ENCODE measurements at places on chromosomes 16 and 17. TPM values are rescaled to one million over a fixed set of nuclear protein-coding genes. Genes with fewer than 3 reads are reported as not detected.
A peak's percentile ranks its signal among the peaks of the same experiment; 100 is the strongest.

GRCh38 chr17:77116371-77116860, 24.4 kb upstream of the SEC14L1 start:
- DNase-seq: no peak

GRCh38 chr17:41446806-41447205, 6.0 kb upstream of the KRT38 start:
- no peak for DNase-seq

DNA sequence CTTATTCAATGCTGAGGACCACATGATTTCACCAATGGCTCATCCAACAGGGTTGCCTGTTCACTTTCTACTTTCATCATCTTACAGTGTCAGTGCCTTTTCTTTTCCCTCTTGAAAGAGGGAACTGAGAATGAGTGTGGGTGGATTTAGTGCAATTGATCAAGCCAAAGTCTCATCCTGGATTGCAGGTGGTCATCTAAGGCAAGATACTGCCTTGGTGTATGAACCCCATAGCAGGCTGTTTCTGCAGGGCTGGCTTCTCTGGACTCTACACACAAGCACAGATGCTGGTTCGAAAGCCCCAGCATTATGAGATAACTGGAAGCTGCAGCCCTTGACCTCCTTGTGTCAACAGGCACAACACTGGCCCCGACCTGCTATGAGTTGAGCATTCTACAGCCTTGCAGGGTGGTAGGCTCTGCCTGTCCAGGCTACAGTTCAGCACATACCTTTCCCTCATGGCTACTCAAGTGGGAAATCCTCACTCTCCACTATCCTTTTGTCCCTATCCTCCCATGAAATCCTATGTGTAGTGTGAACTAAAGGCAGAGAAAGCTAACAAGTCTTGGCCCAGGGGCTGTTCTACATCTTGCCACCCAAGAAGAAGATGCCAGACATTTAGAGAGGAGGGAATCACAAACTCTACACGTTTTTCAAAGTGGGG, 358.7 kb downstream of the SLC39A11 start:
- DNase-seq: no peak

The SLC5A11 gene
- not detected for total RNA-seq

DNA sequence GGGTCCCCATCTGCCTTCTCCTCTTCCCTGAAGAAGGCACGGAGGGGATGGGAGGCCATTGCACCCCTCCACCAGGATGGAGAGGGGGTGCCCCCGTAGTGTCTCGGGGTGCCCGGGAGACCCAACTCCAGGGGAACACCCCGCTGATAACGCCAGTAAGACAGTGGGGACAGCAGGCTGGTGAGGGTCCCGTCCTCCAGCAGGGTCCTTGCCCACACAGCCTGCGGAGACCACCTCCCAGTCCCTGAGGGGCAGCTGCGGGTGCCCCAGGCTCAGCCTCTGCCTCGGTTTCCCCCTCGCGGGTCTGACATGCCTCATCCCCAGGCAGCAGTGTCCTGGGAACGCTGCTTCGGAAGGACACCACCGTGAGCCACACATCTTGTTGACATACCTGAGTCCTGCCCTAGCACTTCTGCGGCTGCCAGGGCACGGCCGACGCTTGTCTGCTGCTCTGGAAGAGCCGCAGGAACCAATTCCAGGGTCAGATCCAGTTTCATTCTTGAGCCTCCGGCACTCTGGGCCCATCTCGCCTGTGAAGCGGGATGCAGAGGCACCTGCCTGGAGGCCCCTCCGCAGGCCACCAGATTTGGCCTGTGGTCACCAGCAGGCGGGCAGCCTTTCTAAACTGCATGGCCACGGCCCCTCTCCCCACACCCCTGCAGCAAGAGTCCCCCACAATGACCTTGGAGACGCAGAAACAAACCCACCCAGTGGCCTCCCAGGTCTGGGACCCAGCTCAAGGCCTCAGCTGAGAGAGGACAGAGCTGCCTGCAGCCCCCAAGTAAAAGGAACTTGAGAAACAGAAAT, 39.9 kb upstream of the ZC3H18 start:
- no peak for DNase-seq

GRCh38 chr16:5490499-5490898, 392.9 kb upstream of the EEF2KMT start:
- no peak for DNase-seq

DNA sequence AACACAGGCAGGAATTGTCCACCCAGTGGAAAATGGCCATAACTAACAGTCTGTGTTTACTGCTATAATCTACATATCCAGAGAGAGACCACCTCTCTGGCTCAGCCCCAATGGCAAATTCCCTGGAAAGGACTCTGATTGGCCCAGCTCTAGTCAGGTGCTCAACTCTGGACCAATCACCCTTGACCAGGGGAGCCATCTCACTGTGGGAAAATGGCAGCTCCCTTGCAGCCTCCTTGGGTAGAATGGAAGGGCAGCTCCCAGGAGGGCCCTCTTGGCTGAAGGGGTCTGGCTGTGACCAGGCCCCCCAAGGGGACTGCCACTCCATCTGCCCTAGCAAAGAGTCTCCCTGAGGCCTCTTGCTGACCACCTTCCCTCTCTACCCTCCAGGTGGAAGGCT, 3.1 kb downstream of the ALOX15B start:
- no peak for DNase-seq

- no peak for DNase-seq
Observed at GRCh38 chr17:62619417-62620155, 7.9 kb upstream of the MRC2 start.

The PRAC1 gene
- not detected for total RNA-seq

The RAB26 gene
- total RNA-seq: 0.20 TPM

- no peak for DNase-seq
Observed at GRCh38 chr17:40459636-40460603, 16.7 kb downstream of the IGFBP4 start.

DNA sequence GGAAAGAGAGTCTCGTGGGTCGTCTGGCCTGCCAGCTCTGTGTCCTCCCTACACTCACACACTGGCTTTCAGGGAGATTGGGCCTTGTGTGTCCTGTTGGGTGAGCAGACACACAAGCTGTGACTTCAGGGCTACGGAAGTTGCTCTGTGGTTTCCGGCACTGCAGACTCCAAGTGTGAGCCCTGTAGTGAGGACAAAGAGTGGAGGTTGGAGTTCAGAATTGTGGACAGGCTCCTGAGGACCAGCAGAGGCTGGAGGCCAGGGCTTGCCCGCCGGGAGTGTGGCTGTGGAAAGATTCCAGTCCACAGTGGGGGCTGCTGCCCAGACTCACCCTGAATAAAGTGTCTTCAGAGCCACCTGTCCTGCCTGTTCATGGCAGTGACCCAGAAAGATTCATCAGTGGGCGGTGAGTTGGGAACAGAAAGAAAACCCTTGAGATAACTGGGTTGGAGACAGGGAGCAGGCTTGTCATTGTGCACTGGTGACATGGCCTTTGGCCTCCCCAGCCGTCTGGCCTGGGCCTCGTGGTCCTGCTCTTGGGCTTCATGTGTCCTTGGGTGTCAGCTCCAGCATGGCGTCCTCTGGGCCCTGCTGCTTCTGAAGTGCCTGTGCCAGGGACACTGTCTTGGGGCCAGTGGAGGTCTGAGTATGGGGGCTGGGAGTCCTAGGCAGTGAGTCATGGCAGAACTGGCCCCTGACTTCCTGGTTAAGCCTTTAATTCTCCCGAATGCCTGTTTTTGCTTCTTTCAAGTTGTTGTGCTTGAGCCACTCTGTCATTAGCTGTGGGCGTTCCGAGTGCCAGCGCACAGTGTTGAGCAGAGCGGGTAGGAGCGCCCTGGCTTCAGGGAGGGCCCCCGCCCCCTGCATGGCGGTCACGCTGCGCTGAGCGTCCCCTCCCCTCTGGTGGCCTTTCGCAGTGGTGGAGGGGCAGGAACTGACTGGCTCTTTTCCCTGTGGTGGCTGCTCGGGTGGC, 19.9 kb upstream of the ZNF750 start:
- DNase-seq: peak; percentile 87

The OTOP3 gene
- not detected for total RNA-seq

GRCh38 chr17:35842239-35842638, 26.5 kb downstream of the HEATR9 start:
- no peak for DNase-seq

Data from lung microvascular endothelial cell (primary cell).